ENCODE measurements at places on chromosomes 7 and 10.

- no peak for DNase-seq
These were observed 342.0 kb upstream of the PODXL start for GRCh38 chr7:131898418-131898817.

GRCh38 chr10:72011016-72011415 is 46.8 kb downstream of the CHST3 start:
- DNase-seq = no peak

DNA sequence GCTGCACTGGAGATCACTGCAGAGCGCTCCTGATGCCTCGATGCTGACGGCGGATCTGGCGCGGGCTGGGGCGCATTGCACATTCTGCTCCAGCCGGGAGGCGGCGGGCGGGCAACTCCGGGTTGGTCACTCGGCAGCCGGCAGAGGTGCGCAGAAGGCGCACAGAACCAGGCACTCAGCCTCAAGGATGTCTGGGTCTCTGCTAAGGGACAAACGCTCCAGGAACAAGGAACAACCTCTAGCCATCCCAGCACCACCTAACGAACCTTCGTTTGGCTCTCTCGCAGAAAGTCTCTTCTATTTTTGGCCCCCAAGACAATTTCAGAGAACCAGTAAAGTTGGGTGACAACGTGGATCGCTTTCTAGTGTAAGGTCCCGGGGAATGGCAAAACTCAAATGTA is 254.6 kb downstream of the OTUD1 start:
- no peak for DNase-seq

- no peak for DNase-seq
These were observed 18.4 kb downstream of the AKR1B1 start for GRCh38 chr7:134440476-134440875.

DNA sequence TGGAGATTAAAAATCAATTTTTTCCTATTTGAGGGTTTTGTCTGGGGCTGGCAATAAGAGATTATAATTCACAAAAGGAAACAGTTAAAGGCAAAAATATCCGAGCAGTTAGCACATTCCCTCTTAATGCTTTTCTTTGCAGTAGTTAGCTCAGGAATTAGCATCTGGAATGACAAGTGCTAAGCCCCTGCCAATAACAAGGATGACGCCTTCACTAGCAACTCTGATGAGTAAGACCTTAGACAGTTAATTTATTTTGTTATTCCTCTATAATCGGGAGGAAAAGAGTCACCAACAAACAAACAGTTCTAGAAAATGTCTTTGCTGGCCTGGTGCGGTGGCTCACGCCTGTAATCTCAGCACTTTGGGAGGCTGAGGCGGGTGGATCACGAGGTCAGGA is 151.3 kb downstream of the TRIL start:
- DNase-seq = no peak

GRCh38 chr7:155283565-155284194 is 14.0 kb upstream of the INSIG1 start:
- DNase-seq = no peak

- DNase-seq = no peak
These were observed 53.0 kb downstream of the C1GALT1 start for GRCh38 chr7:7235347-7235746.

- no peak for DNase-seq
These were observed 897.9 kb upstream of the AUTS2 start for GRCh38 chr7:68700414-68700813.

GRCh38 chr7:98387131-98387530 is 13.8 kb downstream of the BAIAP2L1 start:
- no peak for DNase-seq

GRCh38 chr10:98425511-98426352 is 10.8 kb upstream of the PYROXD2 start:
- DNase-seq = no peak

DNA sequence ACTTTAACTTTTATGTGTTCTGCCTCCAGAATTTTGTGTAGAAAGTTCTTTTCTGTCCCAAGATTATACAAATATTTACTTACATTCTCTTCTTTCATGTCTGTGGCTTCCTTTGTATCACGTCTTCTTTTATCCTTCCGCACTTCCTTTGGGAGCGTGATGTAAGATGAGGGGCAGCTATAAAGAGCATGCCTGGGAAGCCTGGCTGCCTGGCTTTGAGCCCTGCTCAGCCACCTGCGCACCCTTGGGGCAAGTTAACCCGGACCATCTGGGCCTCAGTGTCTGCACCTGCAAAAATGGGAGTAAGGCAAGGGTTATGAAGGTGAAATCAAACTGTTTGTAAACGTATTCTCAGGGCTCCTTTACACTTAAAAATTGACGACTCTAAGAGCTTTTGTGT is 25.2 kb downstream of the PALD1 start:
- DNase-seq = no peak

GRCh38 chr7:143271240-143271639 is 8.0 kb downstream of the GSTK1 start:
- DNase-seq = no peak

GRCh38 chr7:82740246-82740848 is 296.8 kb upstream of the CACNA2D1 start:
- DNase-seq = no peak

DNA sequence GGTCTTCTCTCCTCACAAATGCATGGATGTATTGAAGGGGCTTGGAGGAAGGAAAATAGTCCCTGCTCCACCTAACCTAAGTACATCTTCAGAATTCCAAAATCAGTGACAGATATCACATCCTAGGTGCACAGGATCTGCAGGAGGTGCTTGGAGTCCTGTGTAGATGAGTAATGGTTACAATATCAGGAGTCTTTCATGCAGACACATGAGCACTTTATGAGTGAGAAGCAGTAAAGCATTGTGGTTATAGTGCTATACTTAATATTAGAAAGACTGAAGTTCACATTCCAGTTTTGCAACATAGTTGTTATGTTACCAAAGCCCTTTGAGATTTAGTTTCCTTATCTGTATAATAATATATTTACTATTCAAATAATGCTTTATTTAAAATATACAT is 516.7 kb downstream of the NEBL start:
- DNase-seq = no peak

GRCh38 chr10:21329995-21330627 is 195.4 kb downstream of the SKIDA1 start:
- no peak for DNase-seq

- DNase-seq = no peak
These were observed 314.9 kb downstream of the RPS24 start for GRCh38 chr10:78348411-78349164.

GRCh38 chr7:82675396-82675795 is 231.8 kb upstream of the CACNA2D1 start:
- DNase-seq = no peak

- DNase-seq = no peak
These were observed 6.7 kb upstream of the GRIFIN start for GRCh38 chr7:2482725-2483451.

DNA sequence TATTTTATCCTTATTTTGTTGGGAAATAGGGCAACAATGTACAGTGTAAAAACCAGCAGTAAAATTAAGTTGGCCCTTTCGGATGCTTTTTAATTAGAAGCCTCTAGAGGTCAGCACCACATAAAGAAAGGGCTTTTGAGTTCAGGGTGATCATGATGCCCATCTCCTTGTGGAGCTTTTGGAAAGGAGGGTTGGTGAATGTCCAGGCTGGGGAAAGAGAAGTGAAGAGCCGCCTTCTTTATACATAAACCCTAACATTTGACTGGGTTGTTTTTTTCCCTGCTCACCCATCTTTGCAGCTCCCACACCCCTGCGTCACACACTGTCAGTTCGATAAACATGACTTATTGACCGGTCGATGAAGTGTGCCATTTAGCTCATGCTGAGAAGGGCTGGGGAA is 29.8 kb downstream of the MTURN start:
- no peak for DNase-seq

DNA sequence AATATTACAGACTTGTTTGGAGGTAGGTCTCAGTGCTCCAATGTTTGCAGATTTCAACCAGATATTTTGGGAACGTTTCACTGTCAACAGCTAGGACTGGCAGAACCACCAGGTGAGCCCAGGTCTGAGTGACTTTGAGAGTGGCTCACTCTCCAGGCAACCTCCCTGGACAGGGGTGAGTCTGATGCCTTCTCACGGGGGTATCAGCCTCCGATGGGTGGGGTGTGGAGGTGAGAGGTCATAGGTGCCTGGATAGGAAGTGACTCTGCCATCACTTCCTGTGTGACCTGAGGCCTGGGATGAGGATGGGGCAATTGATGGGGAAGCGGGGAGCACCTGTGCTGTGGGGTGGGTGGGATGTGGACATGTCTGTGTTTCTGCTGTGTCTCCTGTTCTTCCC is 4.6 kb downstream of the AZGP1 start:
- DNase-seq = no peak

DNA sequence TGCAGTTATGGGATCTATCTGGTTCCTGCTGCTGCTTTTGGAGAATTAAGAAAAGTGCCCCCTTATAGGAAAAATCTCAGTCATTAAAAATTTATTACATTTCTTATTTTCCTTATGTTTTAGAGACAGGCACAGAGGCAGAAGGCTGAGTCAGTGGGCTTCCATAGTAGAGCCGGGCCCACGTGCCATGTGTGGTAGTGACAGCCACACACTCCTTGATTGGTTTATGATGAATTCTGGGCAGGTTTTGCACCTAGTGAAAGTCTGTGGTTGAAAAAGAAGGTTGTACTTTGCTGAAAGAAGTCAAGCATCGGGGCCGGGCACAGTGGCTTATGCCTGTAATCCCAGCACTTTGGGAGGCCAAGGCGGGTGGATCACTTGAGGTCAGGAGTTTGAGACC is 109.9 kb downstream of the FANK1 start:
- DNase-seq = no peak

GRCh38 chr10:126508535-126509040 is 120.3 kb upstream of the ADAM12 start:
- DNase-seq = no peak

DNA sequence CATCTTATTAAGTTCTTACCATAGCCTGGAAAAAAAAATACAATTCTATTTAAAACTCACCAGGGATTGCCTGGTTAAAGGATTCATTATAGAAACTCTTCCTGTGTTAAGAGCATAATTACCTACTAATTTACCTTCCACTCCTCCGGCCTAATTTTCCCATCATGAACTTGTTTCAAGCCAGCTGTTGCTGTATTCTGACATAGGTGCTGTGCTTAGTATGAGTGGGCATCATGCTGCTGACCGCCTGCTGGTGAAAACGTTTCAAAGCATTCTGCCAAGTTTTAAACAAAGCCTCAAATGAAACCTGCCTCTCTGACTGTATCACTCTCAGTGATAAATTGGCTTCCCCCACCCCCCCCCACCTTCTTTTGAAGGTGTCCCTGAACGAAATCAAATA is 47.8 kb upstream of the KCNMA1 start:
- no peak for DNase-seq

- no peak for DNase-seq
These were observed 11.9 kb downstream of the SFRP5 start for GRCh38 chr10:97759946-97760345.

DNA sequence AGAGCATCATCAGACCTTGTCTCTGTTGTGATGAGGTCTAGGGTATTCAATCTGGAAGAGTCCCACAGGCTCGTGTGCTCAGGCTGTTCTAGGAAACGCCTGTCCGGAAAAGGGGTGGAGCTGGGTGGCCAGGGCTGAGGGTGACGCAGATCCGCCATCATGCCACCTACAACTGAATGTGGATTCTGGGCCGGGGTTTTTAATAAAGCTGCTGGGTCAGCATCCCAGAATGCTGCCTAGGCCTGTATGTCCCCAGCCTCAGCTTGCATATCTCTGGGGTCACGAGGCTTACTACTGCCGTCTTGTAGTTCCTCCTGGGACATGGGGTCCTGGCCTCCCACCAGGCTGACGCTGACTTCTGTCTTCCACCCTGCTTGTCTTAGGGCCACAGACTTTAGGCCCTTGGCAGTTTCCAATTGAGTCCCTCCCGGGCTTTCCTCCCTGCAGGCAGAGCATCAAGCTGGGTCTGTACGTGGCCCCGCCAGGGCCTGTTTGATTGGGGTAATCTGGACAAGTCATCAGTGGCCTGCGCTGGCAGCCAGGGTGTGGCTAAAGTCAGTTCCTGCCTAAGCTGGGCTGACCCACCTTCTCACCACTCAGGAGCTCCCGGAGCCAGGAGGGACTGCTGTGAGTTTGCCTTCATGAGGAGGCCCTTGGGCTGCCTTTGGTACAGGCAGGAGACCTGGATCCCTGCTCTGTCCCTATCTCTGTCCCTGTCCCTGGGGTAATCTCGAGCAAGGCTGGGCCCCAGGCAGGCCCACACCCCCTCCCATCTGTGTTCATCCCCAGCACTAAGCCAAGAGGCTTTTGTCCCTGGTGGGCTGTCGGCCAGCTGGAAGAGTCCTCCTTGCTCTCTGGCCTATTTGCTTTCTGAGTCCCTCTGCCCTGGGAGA is 79.9 kb downstream of the ZMIZ1 start:
- DNase-seq = no peak

- DNase-seq = no peak
These were observed 7.7 kb upstream of the CPVL start for GRCh38 chr7:29154076-29154475.
